ENCODE measurements at places on chromosomes 2 and 18.
A peak's percentile ranks its signal among the peaks of the same experiment; 100 is the strongest.

DNA sequence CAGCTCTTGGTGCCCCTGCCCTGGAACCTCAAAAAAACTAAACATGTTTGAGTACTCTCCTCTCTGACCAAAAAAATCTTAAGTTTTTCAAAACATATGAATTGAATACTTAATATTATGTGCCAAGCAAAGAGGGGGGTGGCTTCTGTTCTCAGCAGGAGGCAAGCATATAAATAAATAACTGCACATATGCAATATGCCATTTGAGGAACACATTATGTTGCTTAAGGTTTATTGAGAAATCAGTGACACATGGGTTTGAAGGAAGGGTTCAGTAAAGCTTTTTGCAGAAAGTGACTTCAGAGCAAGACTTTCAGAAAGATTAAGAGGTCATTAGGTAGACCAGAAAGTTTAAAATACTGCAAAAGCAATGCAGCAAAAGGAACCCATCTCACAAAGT lies 429.2 kb downstream of the TDRD15 start:
- no peak for DNase-seq

- DNase-seq, result no peak
Measured at GRCh38 chr2:147554521-147555107, 290.2 kb upstream of the ACVR2A start.

GRCh38 chr18:63591725-63592124 lies 4.6 kb downstream of the SERPINB13 start:
- no peak for DNase-seq

DNA sequence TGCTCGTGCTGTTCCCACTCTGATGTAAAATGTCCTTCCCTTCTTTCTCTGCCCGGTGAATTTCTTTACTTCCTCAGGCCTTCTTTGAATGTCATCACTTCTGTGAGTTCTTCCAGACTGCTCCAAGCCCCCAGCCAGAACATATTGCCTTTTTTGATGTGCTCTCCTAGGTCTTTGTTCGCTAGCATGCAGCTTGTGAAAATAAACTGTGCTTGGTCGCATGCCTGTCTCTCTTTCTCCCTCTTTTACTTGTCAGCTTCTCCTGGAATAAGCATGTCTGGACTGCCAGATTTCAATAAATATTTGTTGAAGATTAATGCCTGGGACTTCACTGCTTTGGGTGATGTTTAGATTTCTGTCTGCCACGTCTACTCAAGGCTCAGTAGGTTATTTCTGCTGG lies 82.7 kb upstream of the ARHGAP28 start:
- no peak for DNase-seq

GRCh38 chr2:119864318-119864717 lies 104.6 kb downstream of the PTPN4 start:
- no peak for DNase-seq

DNA sequence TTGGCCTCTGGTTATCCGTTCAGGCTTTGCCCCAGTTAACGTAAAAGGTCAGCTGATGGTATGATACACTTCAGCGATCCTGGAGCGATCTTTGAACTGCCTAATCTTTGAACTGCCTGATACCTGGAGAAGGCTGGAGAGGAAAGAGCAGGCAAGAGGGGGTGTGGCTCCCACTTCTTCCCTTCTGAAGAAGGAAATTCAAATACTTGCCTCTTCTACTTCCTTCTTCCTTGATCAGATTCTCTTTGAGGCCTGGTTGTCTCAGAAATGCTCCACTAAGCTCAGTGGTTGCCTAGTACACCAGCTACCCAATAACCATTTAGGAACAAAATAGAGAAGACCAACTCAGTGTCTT lies 619 bp downstream of the GALM start:
- DNase-seq, result no peak

- no peak for DNase-seq
Measured at GRCh38 chr2:130380096-130380934, 24.5 kb downstream of the PTPN18 start.

DNA sequence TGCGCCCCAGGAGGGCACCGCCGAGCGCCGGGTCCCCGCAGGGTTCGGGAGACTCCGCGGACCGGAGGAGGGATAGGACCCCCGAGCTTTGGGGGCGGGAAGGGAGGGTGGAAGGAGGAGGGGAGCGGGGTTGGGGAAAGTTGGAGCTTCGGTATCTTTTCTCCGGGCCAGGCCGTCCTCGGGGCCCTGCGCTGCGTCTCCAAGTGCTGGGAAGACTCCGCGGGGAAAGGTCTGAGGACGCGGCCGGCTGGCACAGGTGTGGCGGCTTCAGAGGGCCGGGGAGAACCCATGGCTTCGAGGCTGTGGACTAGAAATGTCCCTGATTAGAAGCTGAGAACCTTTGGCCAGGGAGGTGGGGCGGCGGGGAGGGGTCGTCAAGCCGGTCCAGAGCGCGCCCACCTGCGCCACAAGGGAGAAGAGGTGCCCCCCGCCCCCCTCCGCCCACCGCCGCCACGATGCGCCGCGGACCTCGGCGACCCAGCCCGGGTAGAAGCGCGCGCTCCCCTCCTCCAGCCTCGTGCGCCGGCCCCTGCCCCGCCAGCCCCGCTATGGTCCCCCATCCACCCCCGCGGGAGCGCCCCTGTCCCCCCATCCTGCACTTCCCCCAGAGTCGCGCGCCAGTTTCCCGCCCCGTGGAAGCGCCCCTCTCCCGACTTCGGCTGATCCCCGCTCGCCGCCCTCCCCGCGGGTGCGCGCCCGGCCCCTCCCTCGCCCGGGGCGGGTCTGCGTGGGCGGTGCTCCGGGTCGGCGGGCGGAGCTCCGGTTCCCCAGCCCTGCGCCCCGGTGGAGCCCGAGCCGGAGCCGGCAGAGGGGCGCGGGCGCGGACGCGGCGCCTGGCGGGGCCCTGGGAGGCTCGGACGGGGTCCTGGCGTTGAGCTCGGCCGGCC lies at the start of gene SNTG2:
Gene SNTG2, plus strand, starts transcription at position 770 of the 887 bp plus-strand sequence. CDS start 148 bp downstream, outside the sequence.
- DNase-seq, result peak; percentile 89

DNA sequence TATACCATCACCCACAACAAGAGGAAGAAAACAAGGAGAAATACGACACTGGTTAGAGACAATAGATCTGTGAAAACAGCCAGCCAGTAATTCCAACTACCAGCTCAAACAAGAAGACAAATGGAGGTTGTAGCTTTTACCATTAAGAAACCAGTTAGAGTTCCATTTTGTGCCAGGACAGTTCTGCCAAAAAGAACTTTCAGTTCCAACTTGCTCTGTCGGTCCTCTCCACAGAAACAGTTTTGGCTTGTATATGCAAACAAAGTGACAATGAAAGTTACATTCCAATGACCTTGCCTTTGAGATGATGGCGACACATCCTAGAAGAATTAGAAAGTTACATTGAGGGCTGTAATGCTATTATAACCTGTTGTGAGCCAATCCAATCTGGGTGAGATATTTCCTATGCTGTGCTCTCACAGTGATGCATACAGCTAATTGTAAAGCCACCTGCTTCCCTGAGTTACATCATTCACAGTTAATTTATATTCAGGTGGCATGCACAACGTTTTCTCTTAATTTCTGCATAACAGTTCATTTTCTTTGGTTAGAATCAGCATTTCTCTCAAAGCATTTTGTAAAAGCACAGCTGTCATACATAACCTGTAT lies 1378.4 kb upstream of the PIK3C3 start:
- DNase-seq, result no peak

DNA sequence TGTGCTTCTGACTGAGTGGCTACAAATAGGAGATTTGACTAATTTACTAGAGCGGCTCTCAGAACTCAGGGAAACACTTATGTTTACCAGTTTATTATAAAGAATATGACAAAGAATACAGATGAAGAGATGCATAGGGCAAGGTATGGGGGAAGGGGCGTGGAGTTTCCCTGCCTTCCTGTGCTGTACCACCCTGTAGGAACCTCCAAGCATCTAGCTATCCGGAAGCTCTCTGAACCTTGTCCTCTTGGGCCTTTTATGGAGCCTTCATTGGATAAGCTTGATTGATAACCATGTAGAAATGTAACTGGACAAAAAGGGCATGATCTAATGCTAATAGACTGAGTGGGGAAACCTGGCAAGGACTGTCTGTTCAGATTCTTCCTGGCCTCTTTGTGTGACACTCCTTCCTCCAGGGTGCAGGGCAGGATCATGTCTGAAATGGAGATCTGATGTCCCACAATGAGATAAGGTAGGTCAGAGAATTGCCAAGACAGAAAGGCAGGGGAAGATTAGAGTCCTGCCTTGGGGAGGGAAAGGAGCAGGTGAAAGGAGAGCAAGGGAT lies 101.8 kb upstream of the NPAS2 start:
- DNase-seq, result no peak

GRCh38 chr2:133511679-133512078 lies 56.6 kb downstream of the NCKAP5 start:
- DNase-seq, result no peak

DNA sequence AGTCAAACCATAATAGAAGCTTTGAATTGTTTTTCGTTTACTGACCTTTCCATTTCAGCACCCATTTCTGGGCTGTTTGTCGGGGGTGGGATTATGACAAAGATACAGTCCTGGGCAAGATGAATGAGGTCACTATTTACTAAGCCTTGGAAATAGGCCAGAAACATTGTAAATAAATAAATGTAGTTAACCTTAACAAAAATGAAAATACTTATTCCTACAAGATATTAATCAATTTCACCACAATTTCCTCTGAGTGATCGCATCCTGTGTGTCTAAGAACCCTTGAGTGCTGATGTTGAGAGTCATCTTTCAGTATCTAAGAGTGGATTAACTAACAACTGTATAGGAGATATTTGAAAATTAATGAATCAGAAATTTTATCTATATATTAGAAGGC lies 14.0 kb downstream of the ITGA4 start:
- no peak for DNase-seq

GRCh38 chr18:78652001-78652545 lies 327.5 kb upstream of the SALL3 start:
- DNase-seq, result no peak

DNA sequence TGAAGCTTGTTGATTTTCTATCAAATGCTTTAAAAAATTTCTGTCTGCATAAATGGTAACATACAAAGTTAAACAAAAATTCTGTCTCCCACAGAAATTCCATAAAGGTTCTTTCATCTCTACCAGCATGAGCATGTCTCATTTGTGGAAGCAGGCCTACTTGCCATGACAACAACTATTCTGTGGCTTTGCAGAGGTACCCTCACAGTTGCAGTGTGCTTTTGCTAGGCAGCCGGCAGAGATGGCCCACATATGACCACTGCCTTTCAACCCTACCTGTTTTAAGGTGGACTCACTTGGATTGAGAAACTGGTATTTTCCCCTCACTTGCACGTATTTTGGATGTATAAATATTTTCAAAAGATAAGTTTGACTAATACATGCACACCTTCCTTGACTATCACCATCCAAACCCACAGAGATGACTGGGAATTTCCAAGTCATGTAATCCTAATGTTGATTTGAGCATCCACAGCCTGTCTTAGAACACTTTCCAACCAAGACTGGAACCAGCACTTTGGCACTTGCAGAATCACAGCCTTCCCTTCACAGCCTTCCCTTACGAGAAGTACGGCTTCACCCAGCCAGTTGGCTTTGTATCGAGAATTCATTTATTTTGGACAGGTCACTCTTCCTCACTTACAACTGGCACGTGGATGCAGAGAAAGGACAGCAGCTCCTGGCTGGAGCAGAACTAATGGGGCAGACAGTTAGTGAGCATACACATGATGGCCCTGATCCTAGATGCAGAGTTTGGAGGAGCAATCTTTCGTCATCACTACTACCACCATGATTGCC lies 9.3 kb upstream of the FHL2 start:
- no peak for DNase-seq

DNA sequence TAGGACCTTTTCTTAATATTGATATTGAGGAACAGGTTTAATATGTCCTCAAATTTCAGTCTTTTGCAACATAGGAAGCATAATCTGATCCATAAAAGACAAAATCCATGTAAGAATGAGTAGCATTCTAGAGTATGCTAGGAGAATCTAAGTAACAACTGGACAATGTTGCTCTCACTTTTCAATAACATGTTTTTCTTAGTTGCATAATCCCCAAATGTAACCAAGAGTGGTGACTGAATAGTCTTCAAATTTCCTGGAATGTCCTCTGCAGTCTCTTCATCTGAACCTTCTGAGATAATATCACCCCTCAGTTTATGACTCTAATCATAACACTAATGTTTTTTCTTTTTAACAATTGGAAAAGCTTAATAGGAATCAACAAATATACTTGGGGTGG lies 110.0 kb upstream of the ZEB2 start:
- DNase-seq, result no peak

- peak; percentile 55 for DNase-seq
Measured at GRCh38 chr2:96158554-96158940, 13.3 kb upstream of the DUSP2 start.

- no peak for DNase-seq
Measured at GRCh38 chr18:70826571-70826970, 537.7 kb downstream of the SOCS6 start.

GRCh38 chr2:162125138-162125537 lies 26.9 kb downstream of the GCG start:
- no peak for DNase-seq

DNA sequence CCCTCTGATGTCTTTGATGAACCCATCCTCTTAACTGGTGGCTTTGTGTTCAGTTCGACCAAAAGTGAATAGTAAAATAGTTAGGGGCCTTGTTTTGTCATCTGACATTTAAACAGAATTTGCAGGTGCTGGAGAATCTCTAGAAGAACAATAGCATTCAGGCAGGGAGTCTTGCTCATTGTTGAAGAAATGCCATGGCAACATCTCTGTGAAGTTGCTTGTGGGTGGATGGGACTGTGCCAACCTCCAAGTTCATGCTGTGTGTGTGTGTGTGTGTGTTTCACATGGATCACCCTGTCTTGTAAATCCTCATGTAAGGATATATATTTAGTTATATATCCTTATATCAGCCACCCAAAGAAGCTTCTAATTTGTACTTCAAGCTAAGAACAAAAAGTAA lies 66.7 kb downstream of the SKA1 start:
- no peak for DNase-seq

GRCh38 chr2:199441759-199442158 lies 16.0 kb downstream of the SATB2 start:
- no peak for DNase-seq

DNA sequence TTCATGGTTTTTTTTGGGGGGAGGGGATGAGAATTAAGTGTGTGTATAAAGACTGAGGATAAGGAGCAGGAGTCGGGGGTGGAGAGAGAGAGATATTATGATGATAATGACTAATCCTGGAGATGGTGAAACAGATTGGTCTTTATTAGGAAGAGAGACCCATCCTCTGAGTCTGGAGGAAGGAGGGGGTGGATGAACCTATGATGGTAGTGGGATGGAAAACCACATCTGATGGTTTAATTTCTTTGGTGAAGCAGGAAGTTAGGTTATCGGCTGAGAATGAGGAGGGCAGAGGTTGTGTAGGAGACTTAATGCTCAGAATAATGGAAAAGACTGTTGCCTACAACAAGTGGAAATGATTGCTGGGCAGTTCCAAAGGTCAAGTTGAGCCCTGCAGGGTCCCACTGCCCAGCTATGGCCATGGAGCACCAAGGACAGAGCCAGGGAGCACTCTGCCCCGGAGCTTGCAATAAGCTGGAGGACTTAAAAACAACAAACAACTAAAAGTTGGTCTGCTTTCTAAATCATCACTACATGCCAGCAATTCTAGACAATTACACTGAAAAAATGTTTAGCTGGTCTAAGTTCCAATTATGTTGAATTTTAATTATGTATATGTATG lies 7.9 kb downstream of the SLC16A14 start:
- no peak for DNase-seq

GRCh38 chr2:143792602-143793001 lies 663.4 kb downstream of the ARHGAP15 start:
- DNase-seq, result no peak

- DNase-seq, result no peak
Measured at GRCh38 chr2:19753818-19754217, 148.0 kb downstream of the TTC32 start.
